ENCODE measurements at places on chromosomes 2 and 18.
A peak's percentile ranks its signal among the peaks of the same experiment; 100 is the strongest.

GRCh38 chr2:221596192-221596591 lies 24.1 kb upstream of the EPHA4 start:
- DNase-seq = no peak

GRCh38 chr2:168896783-168897182 lies 4.3 kb upstream of the G6PC2 start:
- DNase-seq = no peak

DNA sequence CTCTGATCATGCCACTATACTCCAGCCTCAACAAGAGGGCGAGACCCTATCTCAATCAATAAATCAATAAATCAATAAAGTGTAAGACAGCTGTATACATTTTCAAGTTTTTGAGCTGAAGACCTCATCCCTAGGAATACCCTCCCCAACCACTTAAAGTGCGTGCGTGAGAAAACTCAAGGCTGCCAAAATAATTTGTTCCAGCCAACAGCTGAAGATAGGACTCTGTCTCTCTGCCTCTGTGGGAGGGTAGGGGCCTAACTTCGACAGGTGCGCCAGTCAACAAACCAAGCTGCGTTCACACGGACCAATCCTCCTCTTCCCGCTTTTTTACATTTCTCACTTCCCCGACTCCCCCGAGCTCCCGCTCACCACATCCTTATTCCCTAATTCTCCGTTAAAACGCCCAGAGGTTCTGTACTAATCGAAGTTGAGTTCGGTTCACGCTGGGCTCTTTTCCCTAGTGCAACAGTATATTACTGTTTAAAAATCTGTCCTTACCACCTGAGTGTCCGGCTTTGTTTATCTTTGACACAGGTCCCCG lies 618 bp downstream of the POLR2D start:
- DNase-seq = peak; percentile 13

- no peak for DNase-seq
Observed at GRCh38 chr2:146579147-146579930, 1265.5 kb upstream of the ACVR2A start.

Data from cerebellum (tissue), 4 donors.